T-helper 9 cell (primary cell): ENCODE measurements at places on chromosomes 3 and 15.

DNA sequence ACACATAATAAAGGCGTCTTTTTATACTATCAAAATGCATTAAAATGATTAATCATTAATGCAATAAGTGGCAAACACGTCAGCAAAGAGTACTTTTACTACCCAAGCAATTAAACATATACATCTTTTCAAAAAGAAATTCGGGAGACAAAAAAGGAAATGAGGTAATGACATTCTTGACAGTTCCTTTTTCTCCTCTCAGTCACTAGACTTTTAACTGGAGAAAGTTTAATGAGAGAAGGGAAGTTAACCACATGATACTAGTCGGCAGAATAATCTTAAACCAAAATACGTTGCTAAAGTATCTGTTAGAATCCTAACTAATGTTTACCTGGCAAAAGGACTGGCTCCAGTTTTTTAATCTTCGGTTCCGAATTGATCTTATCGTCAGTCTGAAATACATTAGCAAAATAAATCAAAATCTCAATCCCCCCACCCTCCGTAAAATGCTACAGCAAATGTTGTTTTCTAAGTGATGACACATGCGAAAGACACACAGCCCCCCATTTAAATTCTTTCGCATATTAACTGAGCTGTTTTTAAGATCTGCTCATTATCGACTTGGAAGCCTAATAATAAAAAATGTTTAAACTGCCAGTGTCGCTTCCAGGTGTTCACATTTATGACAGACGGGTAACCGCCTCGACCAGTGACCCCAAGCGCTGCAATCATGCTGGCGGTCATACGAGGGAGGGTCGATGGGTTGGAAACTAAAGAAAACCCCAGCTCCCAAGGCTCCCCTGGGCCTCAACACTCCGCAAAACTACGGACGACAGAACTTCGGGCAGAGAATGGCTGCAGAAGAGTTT is 778 bp downstream of the MTMR10 start:
- no peak for DNase-seq

- no peak for DNase-seq
Measured at GRCh38 chr3:35932995-35933394, 293.7 kb downstream of the ARPP21 start.

DNA sequence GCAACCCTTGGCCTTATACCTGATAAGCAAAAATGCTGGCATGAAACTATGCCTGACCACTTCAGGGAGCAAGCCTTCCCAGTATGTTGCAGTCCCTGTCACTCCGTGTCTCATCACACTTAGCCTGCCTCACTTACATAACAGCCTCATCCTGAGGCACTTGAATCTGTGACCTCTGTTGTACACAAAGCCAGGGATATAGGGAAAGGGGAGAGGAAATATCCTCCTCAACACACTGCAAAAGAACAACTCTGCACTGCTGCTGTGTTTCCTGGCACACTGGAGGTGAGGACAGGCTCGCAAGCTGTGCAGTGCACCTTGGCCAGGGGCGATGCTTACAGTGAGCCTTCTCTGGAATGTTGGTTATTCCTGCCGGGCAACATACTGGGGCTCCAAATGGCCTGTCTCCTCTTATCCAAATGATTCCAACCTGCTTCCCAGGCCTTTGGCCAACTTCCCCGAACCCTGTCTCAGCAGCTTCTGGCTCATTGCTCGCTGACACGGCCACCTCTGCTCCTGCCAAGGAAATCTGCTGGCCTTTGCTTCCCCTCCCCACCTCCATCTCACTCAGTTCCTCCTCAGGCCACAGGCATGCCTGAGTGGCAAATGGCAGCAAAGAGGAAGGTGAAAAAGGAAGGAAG is 109.2 kb downstream of the CD47 start:
- no peak for DNase-seq

GRCh38 chr3:71912839-71913495 is 128.0 kb upstream of the PROK2 start:
- no peak for DNase-seq

DNA sequence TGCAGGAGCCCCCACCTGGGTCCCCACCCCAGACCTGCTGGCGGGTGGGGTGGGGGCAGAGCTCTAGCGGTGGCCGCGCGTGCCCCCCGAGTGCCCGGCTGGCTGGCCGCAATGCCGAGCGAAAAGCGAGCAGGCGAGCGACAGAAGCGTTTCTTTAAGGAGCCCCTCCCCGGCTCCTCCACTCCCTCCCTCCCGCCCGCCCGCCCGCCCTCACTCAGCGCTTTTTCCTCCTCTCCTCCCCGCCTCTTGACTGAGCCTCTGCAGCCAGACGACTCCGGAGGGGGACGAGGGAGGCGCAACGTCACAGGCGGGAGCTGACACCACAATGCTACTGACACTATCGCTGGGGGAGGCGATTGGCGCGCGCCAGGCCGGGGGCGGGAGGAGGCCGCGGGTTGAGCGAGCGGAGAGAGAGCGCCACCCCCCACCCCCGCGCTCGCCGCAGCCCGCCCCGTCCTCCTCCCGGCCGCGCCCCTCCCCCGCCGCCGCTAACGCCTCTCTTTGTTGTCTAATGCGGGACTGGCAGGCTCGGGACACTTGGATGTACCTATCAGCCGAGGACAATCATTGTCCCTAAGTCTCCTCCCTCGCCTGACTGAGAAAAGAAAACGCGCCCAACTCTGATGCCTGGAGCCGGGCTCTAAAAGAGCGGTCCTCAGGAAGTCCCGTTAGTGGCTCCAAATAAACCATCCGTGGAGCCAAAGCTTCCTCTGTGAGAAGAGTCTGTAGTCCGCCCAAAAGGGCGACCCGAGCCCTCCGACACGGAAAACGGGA is at the start of gene MEX3B:
TSS of gene MEX3B (minus strand) at position 127 of the 774 bp plus-strand sequence. CDS start 313 bp downstream, outside the sequence.
- peak; percentile 78 for DNase-seq

- DNase-seq, result peak; percentile 19
Measured at GRCh38 chr3:66499881-66500575, 794 bp downstream of the LRIG1 start.

GRCh38 chr3:184506561-184506991 is 55.0 kb upstream of the EPHB3 start:
- no peak for DNase-seq
